Activated T-helper 1 cell treated with anti-CD3 and anti-CD28 coated beads, Interleukin-12 subunit alpha, Interleukin-12 subunit beta, Interleukin-2, Interleukin-4 antibody, amounts not matched to agents 30 ng/mL and 10 ng/mL and 1 ng/mL, durations not matched to agents 14 hours and 24 hours and 36 hours (primary cell): ENCODE measurements at places on chromosomes 11 and 22. TPM values are rescaled to one million over a fixed set of nuclear protein-coding genes. Genes with fewer than 3 reads are reported as not detected.
A peak's percentile ranks its signal among the peaks of the same experiment; 100 is the strongest.

DNA sequence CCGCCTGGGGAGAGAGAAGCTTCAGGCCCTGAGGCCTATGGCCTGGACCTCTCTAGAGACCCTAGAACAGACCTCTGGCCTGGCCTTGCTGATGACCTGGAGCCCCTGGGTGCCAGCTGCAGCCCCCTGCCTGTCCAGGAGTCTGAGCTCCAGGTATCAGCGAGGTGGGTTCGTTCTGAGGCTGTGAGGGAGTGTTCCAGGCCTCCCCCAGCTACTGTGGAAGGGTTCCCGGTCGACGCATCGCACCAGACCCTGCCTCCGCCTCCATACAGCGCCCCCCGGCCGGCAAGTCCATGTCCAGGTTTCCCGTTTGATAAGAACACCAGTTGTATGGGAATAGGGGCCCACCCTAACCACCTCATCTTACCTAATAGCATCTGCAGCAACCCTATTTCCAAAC is 111.1 kb downstream of the KCNQ1 start:
- no peak for DNase-seq
- no peak overlapping the region for H3K4me3 ChIP-seq
- H3K36me3 ChIP-seq = no peaks in the 10 kb centered on the region
- H3K27me3 ChIP-seq = no peaks in the 10 kb centered on the region
- no peaks in the 10 kb centered on the region for H3K4me1 ChIP-seq
- no peak overlapping the region for H3K27ac ChIP-seq

- H3K27me3 ChIP-seq = peaks cover 2% of the 10 kb centered on the region
- no peaks in the 10 kb centered on the region for H3K4me1 ChIP-seq
- no peak overlapping the region for H3K27ac ChIP-seq
- H3K36me3 ChIP-seq = no peaks in the 10 kb centered on the region
- no peak for DNase-seq
These were observed 34.3 kb downstream of the PRR5L start for GRCh38 chr11:36330411-36330810.

DNA sequence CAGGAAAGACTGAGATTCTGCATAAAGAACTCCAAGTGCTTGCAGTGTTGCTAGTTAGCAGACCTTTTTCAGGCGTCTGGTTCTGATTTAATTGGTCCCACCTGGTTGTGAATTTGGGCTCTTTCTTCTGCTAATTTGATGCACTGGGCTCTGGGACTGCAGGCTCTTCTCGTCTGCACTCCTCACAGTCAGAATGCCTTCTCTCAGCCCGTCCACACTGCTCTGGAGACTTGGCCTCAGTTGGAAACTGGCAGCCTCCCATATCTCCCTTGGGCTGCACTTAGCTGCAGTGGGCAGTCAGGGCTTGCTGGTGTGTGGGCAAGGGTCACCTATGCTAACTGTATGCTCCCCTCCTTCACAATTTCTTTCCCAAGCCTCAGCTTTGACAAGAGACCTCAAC is 1.5 kb downstream of the TRIM6 start:
- DNase-seq = no peak
- H3K27me3 ChIP-seq = no peaks in the 10 kb centered on the region
- no peak overlapping the region for H3K27ac ChIP-seq

DNA sequence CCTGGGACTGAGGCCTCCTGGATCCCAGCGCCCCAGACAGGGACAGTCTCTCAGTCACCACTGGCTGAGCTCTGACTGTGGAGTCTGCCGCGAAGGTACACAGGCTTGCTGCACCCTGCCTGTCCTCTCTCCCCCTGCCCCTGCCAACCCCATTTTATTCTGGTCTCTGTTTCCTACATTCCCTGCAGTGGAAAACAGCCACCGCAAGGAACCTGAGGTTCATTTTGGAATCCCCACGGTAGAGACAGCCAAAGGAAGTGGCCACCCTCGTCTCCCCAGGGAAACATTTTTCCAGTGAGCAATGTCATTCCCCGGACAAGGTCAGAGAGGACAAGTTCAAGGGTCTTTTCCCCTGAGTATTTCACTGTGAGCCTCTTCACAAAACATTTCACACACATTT is 56.6 kb downstream of the FBXO7 start:
- DNase-seq = no peak
- H3K27me3 ChIP-seq = no peaks in the 10 kb centered on the region
- H3K4me1 ChIP-seq = no peaks in the 10 kb centered on the region

DNA sequence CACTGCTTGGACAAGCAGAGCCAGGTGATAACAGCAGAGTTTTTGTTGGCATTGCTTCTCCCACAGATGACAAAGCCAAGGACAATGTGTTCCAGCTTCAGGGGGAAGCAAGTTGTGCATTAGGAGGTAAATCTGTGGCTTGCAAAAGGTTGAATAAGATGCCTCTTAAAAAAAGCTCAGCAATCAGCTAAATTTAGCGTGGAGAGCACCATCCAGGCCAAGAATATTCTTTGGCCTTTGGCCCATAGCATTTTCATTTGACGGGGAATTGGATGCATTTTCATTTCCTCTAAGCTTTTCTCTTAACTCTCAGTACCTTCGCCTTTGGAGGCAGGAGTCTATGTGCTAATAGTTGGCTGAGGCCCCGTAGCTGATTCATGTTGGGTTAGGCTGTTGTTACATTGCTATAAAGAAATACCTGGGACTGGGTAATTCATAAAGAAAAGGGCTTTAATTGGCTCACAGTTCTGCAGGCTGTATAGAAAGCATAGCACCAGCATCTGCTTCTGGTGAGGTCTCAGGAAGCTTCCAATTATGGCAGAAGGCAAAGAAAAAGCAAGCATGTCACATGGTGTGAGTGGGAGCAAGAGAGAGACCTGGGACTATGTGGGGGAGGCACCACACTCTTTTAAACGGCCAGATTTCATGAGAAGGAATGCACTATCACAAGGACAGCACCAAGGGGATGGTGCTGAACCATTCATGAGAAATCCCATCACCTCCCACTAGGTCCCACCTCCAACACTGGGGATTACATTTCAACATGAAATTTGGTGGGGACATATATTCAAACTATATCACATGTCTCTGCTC is 350.1 kb upstream of the C11orf87 start:
- no peaks in the 10 kb centered on the region for H3K27me3 ChIP-seq
- H3K4me3 ChIP-seq = no peak overlapping the region
- DNase-seq = no peak
- H3K4me1 ChIP-seq = no peaks in the 10 kb centered on the region
- no peaks in the 10 kb centered on the region for H3K36me3 ChIP-seq

SCARF2 gene
- 0.24 and 0.41 TPM in 2 replicates for total RNA-seq

DNA sequence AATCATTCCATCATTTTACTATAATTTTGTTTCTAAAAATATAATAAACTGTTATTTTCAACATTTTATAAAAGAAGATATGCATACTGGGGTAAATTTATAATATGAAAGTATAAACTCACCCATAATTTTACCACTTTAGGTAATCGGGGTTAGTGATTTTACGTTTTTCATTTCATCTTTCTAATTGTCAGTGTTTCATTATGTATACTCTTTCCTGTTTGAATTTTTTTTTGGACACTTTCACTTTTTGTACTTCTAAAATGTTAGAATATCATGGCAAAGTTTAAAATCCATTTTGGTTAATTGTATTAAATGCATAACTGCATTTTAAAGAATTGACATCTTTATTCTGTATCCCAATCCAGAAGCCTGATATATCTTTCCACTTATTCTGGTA is 115.8 kb downstream of the METTL15 start:
- DNase-seq = no peak
- no peaks in the 10 kb centered on the region for H3K4me1 ChIP-seq

- H3K4me3 ChIP-seq = peak overlapping the region; percentile 85
- H3K4me1 ChIP-seq = peaks cover 37% of the 10 kb centered on the region
- no peaks in the 10 kb centered on the region for H3K27me3 ChIP-seq
- H3K36me3 ChIP-seq = peaks cover 30% of the 10 kb centered on the region
- peak overlapping the region; percentile 76 for H3K27ac ChIP-seq
- peak; percentile 28 for DNase-seq
These were observed 646 bp upstream of the PATZ1 start for GRCh38 chr22:31346733-31347250.

MUC5AC gene
- total RNA-seq = not detected in 2 replicates
